Hepatocyte (in vitro differentiated cells): ENCODE measurements at places on chromosomes 4 and X.

- peak; percentile 85 for DNase-seq
- H3K4me1 ChIP-seq: no peaks in the 10 kb centered on the region
- no peaks in the 10 kb centered on the region for H3K36me3 ChIP-seq
- H3K27ac ChIP-seq: peak overlapping the region; percentile 34
Observed at GRCh38 chrX:16882702-16883486, 12.7 kb upstream of the RBBP7 start.

DNA sequence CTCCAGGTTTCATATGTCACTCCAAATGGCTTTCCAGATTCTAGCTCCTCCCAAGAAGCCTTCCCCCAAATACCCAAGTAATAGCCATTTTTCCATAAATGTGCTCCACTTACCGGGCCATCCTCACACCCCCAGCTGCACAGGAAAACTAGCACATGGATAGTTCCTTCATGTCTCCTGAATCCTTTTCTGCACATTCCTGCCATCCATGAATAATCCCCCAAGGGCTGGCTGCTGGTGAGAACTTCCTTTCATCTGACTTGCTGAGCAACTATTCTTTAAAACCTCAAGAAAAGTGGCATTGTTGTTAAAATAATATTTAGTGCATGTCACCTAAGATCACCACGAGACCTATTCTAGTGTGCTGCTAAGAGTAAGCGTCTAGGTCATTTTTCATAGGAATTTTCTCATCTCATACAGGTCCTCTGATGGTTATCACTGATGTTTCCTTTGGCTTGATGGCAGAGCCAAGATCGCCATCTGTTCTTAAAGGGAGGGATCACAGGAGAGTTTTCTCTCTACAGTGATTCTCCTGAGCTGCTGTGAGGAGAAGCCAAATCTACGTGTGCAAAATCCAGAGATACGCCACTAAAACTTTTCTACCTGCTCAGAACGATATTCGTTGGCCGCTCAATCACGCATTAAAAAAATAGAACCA is 71.3 kb downstream of the MAP3K15 start:
- no peak for DNase-seq
- H3K27ac ChIP-seq: no peak overlapping the region
- H3K36me3 ChIP-seq: no peaks in the 10 kb centered on the region
- no peaks in the 10 kb centered on the region for H3K4me1 ChIP-seq
- H3K27me3 ChIP-seq: no peaks in the 10 kb centered on the region
- H3K4me3 ChIP-seq: no peak overlapping the region

DNA sequence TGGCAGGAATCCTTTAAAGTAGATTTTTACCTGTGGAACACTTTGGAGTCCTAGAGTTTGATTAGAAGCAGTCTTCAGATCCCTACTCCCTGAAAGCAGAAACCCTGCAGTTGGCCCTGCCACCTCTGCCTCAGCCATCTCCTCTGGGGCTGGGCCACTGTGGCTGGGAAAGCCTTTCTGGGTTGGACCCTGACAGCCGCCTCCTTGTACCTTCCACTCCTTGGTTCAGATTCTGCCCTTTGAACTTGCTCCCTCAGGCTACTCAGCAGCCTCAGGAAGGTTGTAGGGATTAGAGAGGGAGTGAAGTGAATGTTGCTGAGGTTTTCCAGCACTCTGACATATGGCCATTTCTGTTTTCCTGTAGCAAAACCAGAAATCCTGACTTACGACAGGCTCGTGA is 65.5 kb downstream of the KIT start:
- no peak overlapping the region for H3K4me3 ChIP-seq
- H3K4me1 ChIP-seq: no peaks in the 10 kb centered on the region
- no peaks in the 10 kb centered on the region for H3K27me3 ChIP-seq
- no peaks in the 10 kb centered on the region for H3K36me3 ChIP-seq

GRCh38 chrX:44344687-44345086 is 1.2 kb upstream of the EFHC2 start:
- no peaks in the 10 kb centered on the region for H3K4me1 ChIP-seq
- no peaks in the 10 kb centered on the region for H3K27me3 ChIP-seq
- peak overlapping the region; percentile 10 for H3K27ac ChIP-seq
- no peak overlapping the region for H3K4me3 ChIP-seq
- H3K36me3 ChIP-seq: no peaks in the 10 kb centered on the region

- no peak for DNase-seq
- H3K27me3 ChIP-seq: no peaks in the 10 kb centered on the region
- H3K36me3 ChIP-seq: no peaks in the 10 kb centered on the region
- no peaks in the 10 kb centered on the region for H3K4me1 ChIP-seq
- H3K27ac ChIP-seq: no peak overlapping the region
Observed at GRCh38 chr4:104519588-104519987, 24.9 kb upstream of the CXXC4 start.

DNA sequence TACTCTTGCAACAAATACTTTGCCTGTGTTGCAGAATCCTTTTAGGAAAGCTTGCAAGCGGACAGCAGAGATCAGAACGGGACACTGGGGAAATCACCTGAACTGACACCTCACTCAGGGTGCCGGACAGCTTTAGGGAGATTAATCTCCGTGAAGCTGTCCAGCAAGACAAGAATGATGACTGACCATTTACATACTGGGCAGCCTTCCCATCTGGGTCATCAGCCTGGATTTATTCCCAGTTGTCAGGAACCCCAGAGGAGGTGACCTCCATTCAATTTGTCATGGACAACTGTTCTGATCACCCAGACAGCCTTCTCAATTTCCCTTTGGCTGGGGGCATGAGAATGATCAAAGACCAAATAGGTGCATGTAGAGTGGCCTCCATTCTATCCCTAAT is 93.0 kb upstream of the EGFL6 start:
- no peak overlapping the region for H3K4me3 ChIP-seq
- no peak for DNase-seq
- H3K27me3 ChIP-seq: no peaks in the 10 kb centered on the region
- no peak overlapping the region for H3K27ac ChIP-seq

GRCh38 chrX:155108427-155108826 is 37.1 kb downstream of the BRCC3 start:
- no peaks in the 10 kb centered on the region for H3K36me3 ChIP-seq
- no peaks in the 10 kb centered on the region for H3K27me3 ChIP-seq
- H3K4me3 ChIP-seq: no peak overlapping the region
- H3K4me1 ChIP-seq: no peaks in the 10 kb centered on the region

DNA sequence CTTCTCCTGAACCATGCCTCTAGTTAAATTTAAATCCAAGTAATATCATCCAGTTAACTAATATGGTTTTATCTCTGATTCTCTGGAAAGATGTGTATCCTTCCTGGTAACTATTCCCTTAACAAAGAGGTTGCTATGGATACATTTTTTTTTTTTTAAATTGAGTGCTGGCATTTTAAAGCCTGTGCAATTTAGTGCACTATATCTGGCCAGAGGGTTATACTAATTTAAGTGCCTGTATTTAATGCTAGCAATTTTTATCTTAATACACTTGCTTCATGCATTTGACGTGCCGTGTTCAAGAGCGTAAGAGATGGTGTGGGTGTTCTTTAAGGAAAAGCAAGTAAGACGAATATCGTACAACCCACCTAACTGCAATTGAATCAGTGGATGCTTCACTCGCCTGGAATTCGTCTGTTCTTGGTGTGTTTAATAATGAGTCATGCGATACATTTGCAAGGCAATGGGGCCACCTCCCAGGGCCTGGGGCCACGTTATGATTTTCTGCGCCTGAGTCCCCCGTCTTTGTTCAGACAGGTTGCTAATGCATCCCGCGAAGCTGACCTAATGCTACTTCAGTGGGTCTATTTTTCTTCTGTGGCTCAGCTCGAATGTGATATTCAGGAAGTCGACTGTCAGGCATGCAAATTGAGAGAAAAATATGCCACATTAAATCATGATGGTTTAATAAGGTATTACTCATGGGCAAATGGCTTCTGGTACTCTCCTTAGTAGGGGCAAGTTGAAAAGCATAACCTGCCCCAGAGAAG is 14.2 kb upstream of the MID1 start:
- H3K36me3 ChIP-seq: no peaks in the 10 kb centered on the region
- H3K4me1 ChIP-seq: no peaks in the 10 kb centered on the region
- H3K4me3 ChIP-seq: no peak overlapping the region
- no peaks in the 10 kb centered on the region for H3K27me3 ChIP-seq
